Prostate gland (tissue), 2 donors: ENCODE measurements at places on chromosomes 13 and 19. TPM values are rescaled to one million over a fixed set of nuclear protein-coding genes. Genes with fewer than 3 reads are reported as not detected.
A peak's percentile ranks its signal among the peaks of the same experiment; 100 is the strongest.

The BORCS8 gene
- 18.0 TPM for total RNA-seq

The POLD1 gene
- total RNA-seq: 15.6 TPM

The TEX29 gene
- total RNA-seq: not detected

The ISYNA1 gene
- 71.6 TPM for total RNA-seq

The EPS8L1 gene
- total RNA-seq: 62.8 TPM

The COX6B2 gene
- total RNA-seq: not detected

The RDH8 gene
- not detected for total RNA-seq

The VSTM1 gene
- not detected for total RNA-seq

DNA sequence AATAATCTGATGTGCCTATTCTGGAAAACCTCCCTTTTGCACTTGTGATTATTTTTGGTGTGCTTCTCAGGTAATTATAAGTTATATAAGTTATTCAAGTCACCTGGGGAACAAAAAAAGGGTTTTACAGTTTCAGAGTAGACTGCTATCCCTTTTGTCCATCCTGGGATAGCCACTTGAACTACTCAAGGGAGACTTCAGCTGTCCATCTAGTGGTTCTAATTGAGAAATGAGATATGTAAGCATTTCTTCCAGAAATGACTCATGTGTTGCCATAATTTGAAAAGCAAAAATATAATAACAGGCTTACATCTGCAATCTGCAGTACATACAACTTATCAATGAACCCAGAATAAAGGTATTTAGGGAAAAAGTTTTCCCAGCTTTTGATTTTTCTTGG, 20.4 kb downstream of the UBL3 start:
- DNase-seq: no peak

- no peak for DNase-seq
Observed at GRCh38 chr13:81171065-81171647, 830.2 kb upstream of the SPRY2 start.

DNA sequence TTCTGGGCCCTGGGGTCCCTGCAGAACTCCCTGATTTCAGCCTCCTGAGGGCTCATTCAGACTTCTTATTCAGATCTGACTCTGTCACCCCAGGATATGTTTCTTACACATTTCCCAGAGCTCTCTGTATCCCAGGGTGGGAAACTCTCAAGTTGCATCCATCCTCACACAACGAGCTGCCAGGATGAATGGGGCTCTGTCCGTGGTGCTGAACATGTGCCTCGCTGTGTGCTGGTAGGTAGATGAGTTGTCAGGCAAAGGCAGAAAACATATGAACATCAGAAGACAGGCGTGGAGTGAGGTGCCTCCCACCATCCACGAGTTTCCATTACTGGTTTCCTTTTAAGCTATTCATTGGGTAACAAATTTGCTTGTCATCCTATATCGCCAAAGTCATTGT, 11.4 kb upstream of the IGFL1 start:
- DNase-seq: no peak

- DNase-seq: no peak
Observed at GRCh38 chr19:17340871-17341357, 3.6 kb downstream of the GTPBP3 start.

DNA sequence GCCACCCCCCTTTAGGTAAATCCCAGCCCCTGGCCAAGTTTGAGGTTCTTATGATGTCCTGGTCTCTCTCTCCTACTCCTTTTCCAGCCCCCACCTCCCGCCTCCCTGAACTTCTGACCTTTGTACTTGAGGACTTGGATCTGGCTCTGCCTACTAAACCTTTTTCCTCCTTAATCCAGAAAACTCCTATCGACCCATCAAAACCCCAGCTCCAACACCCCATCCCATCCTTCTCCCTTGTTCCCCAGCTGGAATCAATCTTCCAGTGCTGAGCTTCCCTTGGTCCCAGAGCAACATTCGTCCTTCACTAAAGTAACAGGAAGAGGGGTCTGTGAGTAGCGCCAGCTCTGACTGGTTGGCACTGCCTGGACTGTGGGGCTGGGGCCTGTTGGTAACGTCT, 17.3 kb upstream of the UQCR11 start:
- no peak for DNase-seq

GRCh38 chr13:77611068-77611467, 75.6 kb downstream of the SCEL start:
- DNase-seq: no peak

- DNase-seq: no peak
Observed at GRCh38 chr19:17220207-17220758, 5.1 kb downstream of the USE1 start.

DNA sequence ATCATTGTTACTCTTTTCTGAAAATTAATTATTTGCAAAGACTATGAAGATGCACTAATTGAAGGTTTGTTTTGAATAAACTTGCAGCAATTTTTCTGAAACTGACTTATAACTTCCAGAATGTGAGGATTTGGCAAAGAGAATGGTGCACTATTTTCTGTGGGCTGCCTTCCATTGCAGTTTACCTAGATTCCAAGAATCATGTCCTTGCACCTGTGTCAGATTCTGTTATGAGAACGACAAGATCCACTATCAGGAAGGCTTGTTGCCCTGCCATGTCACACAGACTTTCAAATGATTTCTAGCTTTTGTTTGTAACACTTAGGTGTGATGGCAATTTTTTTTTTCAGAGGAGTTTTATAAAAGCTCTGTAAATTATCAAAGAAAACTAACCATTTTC, 5.6 kb upstream of the SLAIN1 start:
- no peak for DNase-seq

GRCh38 chr19:6213696-6214641, 65.8 kb downstream of the MLLT1 start:
- no peak for DNase-seq

DNA sequence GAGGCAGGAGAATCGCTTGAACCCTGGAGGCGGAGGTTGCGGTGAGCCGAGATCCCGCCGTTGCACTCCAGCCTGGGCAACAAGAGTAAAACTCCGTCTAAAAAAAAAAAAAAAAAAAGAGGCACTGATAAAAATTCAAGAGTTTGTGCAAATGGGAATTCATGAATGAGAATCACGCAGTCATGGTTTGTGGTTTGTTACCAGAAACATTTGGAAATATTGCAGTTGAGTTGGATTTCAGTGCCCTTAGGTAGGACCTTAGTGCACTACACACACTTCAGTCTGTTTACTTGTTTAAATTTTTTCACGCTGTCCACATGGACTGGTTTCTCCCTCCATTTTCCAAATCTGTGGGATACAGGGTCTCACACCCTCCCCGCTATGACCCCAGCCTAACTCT, 28.4 kb downstream of the ZNF844 start:
- no peak for DNase-seq

DNA sequence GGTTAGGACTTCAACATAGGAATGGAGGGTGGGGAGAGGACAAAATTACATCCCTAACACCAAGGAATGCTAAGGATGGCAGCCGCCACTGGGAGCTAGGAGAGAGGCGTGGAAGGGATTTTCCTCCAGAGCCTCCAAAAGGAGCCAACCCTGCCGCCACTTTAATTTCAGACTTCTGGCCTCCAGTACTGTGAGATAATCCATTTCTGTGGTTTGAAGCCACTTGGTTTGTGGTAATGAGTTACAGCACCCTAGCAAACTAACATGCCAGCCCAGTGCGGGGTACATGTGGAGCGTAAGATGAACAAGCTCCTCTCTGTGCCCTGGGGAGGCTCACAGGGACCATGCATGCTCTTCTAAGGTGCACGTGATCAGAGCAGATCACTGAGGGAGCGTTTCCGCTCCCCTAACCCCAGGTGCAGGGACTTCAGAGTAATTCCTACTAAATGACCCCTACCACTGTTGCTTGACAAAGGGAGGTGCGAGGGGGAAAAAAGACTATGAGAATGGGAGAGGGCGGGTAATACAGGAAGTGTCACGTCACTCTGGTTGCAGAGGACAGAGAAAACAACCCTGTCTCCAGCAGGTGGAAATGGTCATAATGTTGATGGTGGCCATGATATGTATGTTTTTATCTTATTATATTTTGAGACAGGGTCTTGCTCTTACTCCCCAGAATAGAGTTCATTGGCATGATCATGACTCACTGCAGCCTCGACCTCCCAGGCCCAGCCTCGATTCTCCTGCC, 12.0 kb downstream of the FPR1 start:
- no peak for DNase-seq

DNA sequence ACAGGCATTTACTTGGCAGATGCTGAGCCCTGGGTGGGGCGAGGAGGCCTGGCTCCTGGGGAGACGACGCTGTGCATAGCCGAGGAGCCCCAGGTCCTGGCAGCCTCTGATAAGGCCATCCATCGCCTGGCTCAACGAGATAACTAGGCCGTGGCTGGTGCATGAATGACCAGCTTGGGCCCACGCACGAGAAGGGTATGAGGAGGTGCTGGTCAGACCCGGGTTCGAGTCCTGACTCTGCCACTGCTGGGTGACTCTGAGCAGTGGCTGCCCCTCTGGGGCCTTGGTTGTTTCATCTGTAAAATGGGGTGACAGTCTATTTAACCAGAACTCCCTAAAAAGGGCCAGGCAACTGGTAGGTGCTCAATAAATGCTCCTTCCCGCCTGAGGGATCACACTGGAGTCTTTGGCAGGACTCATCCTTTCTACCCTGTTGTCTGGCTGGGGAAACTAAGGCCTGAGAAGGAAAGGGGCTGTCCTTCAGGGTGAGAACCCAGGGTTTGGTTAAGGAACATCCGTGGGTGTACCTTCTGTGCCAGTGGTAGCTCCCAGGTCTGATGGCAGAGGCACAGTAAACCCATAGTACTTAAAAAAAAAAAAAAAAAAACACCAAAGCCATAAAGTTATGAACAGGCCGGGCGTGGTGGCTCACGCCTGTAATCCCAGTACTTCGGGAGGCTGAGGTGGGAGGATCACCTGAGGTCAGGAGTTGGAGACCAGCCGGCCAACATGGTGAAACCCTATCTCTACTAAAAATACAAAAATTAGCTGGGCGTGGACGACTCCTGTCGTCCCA, 8.1 kb upstream of the ARRDC2 start:
- no peak for DNase-seq

- DNase-seq: no peak
Observed at GRCh38 chr13:37289212-37289935, 183.9 kb upstream of the CSNK1A1L start.

- no peak for DNase-seq
Observed at GRCh38 chr19:18097993-18098890, 664 bp downstream of the MAST3 start.

DNA sequence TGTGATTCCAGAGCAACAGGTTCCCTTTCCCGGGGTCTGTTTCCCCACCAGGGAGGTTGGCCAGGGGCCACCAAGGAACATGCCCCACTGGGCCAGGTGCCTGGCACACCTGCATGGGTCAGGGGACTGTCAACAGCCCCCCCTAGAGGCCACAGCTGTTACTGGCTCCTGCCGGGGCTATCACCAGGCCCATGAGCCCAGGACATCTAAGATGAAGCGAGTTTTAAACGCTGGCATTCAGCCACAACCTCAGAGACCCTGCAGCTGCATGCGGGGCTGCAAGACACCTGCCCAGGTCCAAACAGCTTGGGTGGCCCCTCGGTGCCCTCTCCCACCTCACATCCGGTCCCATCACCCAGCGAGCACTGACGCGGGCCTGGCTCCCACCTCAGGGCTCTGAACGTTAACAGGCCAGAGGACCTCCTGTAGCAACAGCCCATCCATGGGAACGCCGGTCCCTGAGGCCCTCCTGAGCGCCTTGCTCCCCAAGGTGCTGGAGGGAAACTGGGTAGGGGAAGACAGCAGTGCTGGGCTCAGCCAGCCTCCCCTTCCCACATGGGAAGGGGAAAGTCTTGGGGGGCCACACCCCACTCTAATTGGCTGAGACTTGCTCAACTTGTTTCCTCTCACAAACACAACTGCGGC, 12.0 kb downstream of the KHSRP start:
- peak; percentile 35 for DNase-seq

GRCh38 chr13:25295228-25295627, 6.2 kb upstream of the NUP58 start:
- DNase-seq: no peak

GRCh38 chr19:33156334-33156733, 24.4 kb downstream of the WDR88 start:
- DNase-seq: no peak

GRCh38 chr19:13031917-13032623, 36.8 kb downstream of the NFIX start:
- DNase-seq: no peak

DNA sequence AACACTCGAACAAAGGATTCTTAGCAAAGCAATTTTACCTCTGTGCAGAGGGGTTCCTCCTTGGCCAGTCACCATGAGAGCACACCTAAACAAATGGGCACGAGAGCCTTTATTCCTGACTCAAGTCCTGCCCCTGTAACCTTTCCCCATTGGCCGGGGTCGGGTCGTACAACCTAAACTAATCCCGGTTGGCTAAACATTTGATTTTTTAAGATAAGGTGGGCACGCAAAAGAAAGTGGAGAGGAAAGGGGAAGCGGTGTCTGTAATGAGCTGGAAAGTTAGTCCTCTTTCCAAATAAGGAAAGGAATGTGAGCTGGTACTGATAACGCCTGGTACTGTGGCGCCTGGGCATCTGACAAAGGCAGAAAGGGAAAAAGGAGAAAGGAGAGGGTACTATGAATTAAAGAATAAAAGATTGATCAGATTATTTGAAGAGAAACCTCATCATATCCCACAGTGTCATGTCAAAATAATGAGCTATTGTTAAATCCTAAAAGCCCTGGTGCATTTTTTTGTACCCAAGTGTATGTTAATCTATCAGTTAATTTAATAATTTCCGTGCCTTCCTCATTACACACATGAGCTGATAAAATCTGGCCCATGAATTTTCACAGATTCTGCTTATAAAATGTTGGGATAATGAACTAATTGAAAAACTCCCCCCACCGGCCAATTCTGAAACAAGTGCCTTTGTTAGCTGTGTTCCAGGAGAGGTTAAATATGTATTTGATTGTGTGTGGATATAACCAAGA, 335.7 kb downstream of the RFC3 start:
- DNase-seq: no peak

DNA sequence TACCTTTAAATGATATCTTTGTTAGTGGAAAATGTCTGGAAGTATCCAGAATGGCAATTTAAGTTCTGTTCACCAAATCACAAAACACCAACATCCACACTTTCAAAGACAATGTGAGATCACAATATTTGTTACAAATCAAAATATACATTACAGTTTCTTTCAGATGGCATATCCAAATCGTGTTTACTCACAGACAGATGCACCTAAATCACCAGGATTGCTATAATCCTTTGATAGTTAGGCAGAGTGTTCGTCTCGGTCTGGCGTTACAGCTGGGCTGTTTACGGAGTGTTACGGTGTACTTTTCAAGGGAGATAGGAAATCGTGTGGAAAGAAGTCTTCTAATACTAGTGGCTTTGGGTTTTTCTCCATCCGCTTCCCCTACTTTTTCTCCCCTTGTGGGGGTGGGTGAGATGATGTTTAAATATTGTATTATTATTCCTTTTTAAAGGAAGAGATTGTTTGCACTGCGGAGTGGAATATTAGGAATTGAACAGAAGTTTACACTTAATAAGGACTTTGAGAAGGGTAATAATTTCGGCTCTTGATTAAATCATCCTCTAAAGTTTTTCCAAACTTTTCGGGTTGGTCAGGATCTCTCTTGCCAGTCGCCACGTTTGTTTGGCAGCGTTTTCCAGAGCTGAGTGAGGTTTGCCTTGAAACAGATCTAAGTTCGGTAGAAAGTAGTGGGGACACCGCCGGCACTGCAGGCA, 1.8 kb downstream of the MAB21L1 start:
- no peak for DNase-seq
